ENCODE measurements at places on chromosomes 4 and X.

DNA sequence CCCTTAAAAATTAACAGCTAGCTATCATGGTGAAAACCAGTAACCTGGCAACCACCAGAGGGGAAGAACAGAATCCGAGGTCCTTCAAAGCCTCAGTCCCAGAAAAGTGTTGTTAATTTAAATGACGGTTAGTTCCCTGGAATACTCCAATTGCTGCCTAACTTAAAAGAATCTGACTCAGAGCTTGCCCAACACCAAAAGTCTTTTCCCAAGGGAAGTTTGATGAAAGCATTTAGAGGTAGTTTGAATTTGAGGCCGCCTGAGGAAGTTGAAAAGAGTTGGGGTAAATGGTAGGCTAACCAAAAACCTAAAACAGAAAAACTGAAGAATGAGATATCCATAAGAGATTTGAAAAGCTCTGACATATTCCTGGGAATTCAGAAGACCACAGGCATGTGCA, 46.6 kb downstream of the IL13RA2 start:
- DNase-seq = no peak

DNA sequence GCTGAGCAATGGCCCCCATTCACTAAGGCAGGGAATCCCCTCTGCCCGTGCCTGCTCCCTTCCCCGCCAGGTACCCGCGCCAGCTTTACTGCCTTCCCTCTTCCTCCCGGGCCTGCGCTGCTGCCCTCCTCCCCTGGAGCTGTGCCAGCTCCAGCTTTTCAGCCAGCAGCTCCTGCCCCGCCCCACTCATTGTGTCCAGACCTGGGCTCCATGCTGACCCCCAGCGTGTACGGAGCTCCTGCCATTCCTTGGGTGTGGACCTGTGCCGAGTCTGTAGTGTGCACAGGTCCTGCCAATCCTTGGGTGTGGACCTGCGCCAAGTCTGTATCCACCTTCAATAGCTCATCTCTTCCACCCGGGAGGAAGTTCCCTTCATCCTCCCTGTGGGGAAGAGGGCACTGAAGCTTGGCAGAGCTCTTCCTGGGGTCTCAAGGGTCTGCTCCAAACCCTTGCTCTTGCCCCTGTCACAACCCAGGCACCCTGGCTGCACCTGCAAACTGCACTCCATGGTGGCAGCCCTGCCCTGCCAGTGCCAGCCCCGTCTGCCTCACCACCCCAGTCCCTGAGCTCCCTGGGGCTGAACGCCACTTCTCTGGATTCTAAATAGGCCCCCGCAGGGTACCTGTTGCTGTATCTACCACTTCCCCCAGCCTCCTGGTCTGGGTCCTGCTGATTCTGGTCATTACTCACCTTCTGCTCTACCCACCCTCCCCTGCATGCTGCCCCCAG, 63.9 kb downstream of the TRMT44 start:
- DNase-seq = no peak

DNA sequence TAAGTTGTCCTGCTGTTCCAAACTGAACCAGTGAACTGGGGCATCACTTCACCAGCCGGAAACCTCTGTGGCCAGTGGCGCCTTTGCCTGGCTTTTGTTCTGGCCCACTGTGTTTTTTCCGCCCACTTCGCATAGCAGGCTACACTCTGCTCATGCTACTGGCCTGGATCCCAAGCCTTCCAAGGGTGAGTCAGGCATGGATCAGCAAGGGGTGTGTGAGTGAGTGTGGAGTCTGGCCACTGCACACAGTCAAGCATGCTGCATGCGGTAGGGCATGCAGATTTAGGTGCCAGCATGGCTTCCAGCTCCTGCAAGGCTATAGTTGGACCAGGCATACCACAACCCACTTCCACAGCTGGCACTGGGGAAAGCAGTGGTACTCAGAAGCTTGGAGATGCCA, 1967.9 kb downstream of the C4orf33 start:
- DNase-seq = no peak

DNA sequence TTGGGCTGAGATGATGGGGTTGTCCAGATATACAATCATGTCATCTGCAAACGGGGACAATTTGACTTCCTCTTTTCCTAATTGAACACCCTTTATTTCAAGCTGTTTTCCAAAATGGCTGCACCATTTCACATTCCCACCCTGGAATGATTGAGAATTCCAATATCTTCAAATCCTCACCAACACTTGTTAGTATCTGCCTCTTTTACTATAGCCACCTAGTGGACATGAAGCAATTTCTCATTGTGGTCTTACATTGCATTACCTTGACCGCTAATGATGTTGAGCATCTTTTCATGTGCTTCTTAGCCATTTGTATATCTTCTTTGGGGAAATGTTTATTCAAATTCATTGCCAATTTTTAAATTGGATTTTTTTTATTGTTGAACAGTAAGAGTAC, 364.8 kb downstream of the SMARCA1 start:
- no peak for DNase-seq

DNA sequence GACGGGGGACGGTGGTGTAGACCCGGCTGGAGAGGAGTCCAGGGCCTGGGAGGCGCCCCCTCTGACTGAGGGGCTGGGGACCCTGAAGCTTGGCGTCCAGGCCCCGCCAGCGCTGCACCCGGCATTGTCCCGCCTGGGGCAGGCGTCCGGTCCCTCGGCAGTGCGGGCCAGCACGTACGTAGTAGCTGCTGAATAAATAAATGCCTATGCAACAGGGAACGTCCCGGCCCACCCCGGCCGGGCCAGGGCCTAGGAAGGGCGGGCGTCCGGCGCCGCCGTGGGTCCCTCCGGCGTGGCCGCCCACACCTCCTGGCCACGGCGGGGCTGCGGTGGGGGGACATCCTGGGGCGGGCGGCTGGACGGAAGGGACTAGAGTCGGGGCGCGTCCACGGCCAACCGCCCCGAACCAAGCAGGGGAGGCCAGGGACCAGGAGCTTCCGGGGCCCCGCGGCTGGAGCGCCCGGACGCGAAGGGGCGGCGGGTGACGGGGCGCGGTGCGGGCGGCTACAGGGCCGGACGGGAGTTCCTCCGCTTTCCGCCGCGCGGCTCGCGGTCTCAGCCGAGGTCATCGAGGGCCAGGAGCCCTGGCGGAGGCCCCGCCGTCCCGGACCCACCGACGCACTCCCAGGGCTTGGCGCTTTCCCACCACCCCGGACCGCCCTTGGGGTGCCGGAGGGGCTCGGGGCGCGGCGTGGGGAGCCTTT, 886 bp upstream of the WWC2 start:
- no peak for DNase-seq

DNA sequence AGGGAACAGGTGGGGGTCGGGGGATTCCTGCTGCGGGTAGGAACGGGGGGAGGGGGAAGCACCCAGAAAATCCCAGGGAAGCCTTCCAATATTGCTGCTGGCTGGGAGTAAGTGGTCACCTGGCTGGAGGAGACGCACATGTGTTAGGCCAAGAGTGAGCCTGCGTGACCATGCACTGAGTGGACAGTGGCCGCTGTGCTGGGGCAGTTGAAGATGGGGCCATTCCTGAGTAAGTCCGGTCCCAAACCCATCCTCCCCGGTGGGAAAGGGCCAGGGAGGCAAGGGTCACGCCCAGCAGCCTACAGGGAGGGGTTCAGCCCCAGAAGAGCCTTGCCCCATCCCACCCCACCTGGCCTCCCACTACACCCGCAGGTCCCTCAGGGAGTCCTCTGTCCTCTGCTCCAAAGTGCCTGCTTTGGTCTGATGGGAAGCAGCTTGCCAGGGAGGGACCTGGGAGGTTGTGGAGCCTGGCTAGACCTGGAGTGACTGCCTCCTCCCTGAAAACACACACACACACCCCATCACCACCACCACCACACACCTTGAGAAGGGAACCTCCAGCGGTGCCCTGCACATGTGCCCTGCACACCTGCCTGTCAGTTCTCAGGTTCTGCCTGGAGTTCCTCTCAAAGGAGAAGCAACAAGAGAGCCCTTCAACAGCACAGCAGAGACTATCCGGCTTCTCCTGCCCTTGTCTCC, 6.1 kb downstream of the L1CAM start:
- no peak for DNase-seq

GRCh38 chrX:43676971-43677572, 21.0 kb downstream of the MAOA start:
- no peak for DNase-seq

DNA sequence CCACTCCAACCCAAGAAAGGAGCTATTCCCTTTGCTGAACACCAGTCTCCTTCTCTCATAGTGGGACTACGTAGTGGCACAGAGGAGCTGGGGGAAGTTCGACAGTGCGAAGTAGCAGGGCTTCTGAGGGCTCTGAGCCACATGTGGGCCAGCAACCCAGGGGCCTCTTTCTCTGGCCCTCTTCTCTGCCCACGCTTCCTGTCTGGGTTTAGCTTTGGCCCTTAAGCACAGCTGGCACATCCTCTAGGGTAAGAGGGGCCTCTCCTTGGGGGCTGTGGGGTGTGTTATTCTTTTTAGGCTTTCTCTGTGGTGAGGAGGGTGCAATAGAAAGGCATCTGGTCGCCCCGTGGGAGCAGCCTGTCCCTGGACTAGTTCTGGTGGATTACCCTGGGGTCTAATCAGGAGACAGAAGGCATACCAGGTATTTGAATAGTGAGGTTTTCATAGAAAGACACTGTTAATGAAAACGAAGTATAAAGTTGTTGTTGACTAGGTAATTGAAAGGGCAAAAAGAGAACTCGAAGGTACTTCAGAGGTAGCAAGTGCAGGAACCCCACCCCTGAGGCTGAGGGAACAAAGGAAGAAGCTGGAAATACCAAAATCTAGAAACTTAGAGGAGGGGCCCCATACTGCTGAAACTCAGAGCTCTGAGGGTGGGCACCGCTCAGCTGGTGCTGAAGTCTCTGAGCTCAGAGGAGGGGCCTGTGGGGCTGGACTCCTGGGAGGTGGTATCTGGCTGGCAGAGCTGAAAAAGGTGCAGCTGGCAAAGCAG, 151.9 kb upstream of the RPS6KA3 start:
- DNase-seq = no peak

- no peak for DNase-seq
Measured at GRCh38 chrX:63661676-63662075, 123.3 kb downstream of the ARHGEF9 start.

- DNase-seq = no peak
Measured at GRCh38 chr4:76748649-76749048, 149.3 kb downstream of the SOWAHB start.

GRCh38 chr4:1958276-1959103, 50.3 kb downstream of the NELFA start:
- no peak for DNase-seq

GRCh38 chr4:121272526-121272925, 108.3 kb downstream of the QRFPR start:
- no peak for DNase-seq

DNA sequence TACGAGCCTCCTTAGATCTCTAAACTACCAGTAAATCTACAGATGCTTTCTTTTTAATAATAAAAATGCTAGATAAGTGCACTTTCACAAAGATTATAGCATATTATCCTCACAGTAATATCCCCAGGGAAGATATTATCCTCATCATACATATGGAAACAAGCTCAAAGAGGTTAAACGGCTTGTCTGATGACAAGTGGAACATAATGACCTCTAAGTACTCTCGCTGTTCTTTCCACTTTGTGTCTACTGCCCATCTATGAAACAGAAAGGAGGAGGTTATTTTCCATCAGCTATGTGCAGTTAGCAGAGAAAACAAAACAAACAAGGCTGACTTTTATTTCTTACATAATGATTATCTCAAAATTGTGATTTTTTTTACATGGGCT, 42.8 kb upstream of the PRDM8 start:
- DNase-seq = no peak

DNA sequence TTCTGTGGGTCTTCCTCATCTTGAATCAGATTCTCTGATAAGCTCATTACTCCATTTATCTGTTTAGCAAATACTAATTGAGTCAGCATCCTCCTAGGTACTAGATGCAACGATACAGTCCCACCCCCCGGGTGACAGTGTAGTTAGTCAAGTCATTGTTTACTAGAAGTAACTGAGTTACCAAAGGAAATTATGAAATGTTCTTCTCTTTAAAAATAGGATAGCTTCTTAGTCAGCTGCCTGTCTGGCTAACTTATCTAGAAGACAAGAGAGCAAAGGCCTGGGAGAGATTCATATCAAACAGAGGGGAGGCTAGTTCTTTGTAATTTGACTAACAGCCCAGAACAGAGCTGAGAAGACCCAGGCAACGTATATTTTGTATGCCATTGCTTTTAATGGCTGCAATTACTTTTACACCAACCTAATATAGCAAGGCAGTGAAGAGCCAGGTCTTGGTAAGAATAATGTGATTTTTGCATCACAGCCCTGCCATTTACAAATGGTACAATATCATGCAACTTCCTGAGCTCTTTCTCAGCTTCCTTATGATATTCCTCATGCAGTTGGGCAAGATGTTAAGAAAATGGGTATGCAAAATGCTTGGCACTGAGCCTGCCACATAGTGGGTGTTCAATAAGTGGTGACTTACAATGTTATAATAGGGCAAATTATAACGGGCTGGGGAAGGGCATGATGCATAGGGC, 149.9 kb downstream of the CHIC2 start:
- no peak for DNase-seq

GRCh38 chr4:139802931-139803330, 137.3 kb downstream of the MGST2 start:
- DNase-seq = no peak

- DNase-seq = no peak
Measured at GRCh38 chrX:42491137-42491907, 286.6 kb downstream of the PPP1R2C start.

DNA sequence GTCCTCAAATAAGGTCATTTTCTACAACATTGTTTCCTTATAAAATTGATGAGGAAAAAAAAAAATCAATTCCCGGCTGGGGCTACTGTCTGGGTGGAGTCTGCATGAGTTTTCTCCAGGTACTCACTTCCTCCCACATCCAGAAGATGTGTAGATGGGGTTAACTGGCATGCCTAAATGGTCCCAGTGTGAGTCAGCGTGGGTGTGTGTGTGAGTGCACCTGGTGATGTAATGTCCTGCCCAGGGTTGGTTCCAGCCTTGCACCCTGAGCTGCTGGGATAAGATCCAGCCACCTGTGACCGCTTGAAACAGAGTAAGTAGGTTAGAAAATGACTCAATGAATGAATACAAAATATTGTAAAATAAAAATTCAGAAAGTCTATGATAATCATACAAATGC, 11.1 kb downstream of the USP26 start:
- DNase-seq = no peak

DNA sequence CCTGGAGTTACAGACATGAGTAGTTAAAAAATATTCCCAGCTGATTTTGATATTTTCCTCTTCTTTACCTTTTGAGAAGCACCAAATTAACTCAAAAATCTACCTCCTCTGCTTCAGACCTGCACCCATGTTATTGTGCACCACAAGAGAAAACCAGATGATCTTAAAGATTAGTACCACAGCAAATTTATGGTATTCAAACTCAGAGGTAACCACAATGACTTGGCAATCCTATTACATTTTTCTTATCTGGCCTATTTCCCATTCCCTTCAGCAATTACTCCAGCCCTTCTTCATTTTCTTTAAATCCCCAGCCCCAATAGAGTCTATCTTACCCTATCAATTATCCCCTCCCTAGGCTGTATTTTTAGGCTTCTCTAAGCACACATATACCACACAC, 535.1 kb downstream of the FAT4 start:
- no peak for DNase-seq

- no peak for DNase-seq
Measured at GRCh38 chr4:154916068-154916467, 135.0 kb downstream of the RBM46 start.
